ENCODE measurements at places on chromosomes 5 and 9.

GRCh38 chr5:111820072-111820471, 63.1 kb upstream of the NREP start:
- DNase-seq, result no peak

- DNase-seq, result no peak
These were observed 133.3 kb upstream of the HAND1 start for GRCh38 chr5:154611341-154611767.

DNA sequence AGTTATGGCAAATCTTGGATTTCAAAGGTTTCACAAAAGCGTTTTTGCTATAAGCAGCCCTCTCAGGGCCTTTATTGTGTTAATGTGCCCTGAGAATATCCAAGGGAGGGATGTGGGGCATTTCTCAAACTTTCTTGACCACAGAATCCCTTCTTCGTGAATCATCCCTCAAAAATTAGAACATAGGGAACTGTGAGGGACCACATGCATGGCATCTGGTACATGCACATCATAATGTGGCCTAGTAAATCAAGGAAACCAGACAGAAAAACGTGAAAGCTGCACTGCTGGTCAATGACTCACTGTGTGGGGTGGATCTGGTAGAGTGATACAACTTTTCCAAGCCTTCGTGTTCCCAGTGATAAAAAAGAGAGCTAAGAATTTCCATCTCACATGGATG, 22.4 kb downstream of the DDX31 start:
- no peak for DNase-seq

- DNase-seq, result peak; percentile 82
These were observed 67.8 kb downstream of the PSD2 start for GRCh38 chr5:139863361-139863760.

- DNase-seq, result peak; percentile 54
These were observed 55.3 kb downstream of the ERAP1 start for GRCh38 chr5:96752341-96753016.

DNA sequence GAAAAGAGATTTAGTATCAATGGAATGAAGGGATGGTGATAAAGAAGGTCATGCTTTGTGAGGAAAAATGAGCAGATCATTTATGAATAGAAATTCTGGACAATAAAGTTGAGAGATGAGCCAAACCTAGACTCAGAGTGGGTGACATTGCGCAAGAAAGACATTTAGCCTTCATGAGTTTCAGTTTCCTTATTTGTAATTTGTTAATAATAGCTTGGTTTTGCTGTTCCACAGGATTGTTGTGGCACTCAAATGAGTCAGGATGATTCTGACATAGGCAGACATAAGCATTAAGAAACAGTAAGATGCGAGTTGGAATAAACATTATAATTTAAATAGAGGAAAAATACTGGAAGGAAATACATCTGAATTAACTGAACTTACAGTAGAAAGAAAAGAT, 34.8 kb downstream of the ITGA2 start:
- DNase-seq, result no peak

DNA sequence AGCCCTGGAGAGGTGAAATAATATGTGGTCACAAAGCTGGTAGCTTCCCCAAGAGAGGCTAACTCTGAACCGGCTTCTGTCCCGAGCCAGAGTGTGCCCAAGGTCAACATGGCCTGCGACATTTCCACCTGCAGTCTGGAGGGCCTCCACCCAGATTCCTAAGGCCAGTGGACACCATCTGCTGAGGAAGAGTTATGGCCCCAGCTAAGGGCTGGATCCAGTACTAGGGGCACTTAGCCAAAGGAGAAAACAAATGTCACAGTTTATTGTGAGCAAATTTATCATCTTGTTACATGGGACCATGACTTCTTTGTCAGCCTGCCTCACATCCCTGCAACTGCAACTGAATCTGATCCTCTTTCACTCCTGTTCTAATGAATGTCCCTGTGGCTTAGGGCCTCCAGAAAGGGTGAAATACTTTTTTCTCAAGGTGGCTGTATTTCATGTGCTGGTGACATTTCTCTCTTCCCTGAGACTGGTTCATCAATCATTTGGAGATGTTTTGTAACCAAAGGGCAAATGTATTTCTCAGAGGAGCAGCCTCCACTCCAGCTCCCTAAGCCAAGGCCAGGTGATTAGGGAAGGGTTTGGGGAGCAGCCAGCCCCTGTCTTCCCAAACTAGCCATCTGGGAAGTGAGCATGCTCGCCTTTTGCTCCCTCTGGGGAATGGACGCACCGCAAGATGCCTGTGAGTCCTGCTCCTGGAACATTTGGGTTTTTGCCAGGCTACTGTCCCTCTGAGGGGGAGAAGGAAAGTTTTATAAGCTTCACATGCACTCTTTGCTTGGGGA, 148.3 kb downstream of the CMYA5 start:
- DNase-seq, result no peak

DNA sequence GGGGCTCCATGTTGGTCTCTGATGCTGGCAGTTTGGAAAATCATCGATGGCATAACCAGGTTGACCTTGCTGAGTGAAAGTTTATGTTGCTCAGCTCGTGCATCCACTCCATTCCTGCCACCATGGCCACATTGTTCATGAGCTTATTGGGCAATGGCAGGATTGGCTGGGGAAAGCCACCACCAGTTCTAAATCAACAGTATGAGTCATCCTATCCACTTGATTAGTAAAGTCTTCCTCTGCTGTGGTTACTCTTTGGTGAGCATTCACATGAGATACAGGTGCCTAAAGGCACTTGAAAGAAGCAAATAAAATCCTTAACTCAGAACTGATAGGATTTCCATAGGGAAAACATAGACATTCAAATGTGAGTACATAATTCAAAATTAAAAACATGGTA, 131.8 kb upstream of the FBN2 start:
- no peak for DNase-seq

GRCh38 chr5:57302643-57303042, 128.8 kb downstream of the GPBP1 start:
- DNase-seq, result no peak

DNA sequence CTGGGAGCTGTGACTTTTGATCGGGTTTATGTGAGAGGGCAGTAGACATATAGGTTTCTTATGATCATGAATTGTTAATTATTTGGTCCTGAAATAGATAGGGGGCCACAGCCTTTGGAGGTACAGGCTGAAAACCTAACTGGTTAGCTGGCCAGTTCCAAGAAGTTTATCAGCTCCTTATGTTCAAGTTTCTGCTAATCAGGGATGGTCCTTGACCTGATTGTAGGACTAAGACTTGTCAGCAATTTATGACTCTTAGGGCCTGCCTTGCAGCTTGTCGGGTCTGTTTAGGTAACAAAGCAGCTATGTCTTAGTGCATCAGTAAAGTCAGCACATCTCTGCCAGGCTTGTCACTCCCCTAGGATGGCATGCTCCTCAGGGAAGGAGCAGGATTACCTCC, 151.8 kb upstream of the RUSC2 start:
- no peak for DNase-seq

- no peak for DNase-seq
These were observed 209.4 kb downstream of the DTWD2 start for GRCh38 chr5:118778941-118779340.

DNA sequence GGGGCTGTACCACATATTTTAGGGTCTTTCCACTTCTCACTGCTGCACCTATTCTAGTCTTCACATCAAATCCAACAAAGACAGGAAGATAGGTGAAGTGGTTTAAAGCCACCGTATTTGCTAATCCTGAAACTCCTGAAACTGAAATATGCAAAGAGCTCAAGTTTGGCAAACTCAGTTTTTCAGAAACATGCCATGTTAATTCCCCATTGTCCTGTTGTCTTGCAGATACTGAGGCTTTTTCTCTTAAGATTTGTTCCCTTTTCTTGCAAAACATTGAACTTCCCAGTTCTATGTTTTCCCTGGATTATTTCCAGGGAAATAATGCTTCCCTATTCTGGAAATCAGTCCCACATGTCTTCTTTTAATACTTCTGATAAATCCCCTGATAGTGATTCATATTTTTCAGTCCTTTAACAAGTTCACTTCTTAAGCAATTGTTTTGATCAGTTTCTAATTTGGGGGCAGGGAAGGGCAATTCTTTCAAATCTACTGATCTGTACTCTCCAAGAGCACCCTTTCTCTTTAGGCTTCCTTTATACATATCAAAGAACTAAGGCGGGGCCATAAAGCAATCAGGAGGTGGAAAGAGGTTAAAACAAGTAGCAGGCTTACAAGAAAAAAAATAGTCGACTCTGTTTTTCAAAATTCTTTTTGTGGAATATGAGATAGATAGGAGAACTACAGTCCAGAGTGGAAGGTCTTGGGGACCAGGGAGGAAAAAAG, 648.5 kb downstream of the BNC2 start:
- DNase-seq, result no peak

GRCh38 chr9:134293611-134294152, 32.6 kb upstream of the RXRA start:
- no peak for DNase-seq

GRCh38 chr9:112233769-112234168, 58.7 kb upstream of the SUSD1 start:
- no peak for DNase-seq

DNA sequence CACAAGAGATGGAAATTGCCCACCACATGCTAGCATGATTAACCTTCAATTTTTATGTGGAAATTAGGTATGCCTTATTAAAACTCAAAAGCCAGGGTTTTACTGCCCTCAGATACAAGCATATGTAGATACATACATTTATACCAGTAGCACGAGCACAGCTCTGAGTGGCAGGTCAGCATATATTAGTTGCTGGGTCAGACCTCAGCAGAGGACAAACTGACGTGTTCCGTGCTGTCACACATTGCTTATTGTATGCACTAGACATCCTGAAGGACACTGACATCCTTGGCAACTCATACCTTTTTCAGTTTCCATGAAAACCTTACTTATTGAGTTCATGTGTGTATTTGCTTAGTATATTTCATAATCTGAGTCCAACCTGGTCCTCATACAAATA, 307.7 kb downstream of the TLE1 start:
- no peak for DNase-seq

GRCh38 chr5:57133574-57133973, 40.3 kb upstream of the GPBP1 start:
- no peak for DNase-seq

DNA sequence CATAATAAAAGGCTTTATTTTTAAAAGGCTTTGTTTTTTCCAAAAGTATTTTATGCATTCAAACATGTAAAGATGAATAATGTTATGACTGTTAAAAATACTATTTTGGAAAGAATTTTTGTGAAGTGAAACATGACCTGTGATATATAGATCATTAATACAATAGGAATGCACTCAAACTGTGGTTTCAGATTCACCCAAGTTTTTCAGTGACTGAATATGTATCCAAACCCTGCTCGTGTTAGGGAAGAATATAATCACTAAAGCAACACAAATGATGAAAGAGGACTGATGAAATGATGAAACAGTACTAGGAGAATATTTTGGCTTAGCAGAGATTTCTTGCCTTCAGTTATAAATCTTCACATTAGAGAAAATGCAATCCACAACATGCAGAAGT, 278.0 kb downstream of the ADAMTS6 start:
- DNase-seq, result no peak

DNA sequence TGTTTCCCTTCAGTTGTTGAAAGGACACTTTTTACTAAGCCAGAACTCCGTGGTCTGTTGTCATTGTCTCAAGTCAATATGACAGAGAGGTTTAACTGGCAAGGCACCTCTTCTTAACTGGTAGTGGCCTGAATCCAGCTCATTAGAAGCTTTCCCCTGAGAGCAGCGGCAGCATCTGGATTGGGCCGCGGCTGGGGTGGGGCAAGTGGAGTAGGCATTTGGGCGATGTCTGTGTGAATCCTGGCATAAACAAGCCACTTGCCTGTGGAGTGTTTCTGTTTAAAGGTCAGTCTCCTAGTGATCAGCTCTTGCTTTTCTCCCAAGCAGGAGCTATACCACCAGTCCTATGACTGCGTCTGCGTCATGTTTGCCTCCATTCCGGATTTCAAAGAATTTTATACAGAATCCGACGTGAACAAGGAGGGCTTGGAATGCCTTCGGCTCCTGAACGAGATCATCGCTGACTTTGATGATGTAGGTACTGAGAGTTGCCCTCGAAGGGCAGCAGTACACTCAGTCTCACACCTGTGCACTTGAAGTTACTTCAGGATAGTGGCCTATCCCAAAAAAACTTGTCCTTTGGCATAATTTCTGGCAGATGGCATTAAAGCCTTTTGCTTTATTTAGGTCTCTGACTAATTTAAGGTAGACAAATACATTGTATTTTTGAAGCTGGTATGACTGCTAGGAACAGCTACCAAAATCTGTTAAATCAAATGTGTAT, 48.9 kb downstream of the CFAP90 start:
- no peak for DNase-seq

GRCh38 chr5:172123269-172123692, 64.7 kb downstream of the STK10 start:
- peak; percentile 77 for DNase-seq

DNA sequence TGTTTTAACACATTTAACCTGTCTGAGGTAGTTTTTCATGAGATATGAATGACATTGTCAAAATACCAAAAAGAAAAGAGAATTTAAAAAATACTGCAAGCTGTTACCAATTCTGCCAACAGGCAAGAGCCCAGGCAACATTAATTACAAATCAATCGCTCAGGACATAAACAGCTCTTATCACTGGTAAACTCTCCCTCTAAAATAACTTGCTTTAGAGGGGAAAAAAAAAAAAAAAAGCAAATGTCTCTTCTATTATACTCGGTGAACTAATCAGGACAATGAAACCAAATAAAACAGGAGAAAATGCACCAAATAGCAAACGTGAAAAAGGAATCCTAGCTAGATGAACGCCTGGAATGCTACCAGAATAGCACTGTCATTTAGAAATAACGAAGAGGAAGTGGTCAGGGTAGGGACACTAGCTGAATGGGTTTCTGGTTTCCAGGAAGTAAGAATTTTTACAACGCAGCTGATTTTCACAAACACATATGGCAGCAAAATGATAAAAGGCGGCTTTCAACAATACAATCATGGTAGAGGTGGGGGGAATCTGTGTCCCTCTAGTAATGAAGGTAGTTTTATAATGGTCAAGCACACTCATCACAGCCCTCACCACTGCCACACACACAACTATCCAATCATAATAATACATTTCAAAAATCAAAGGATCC, 94.9 kb downstream of the DENND1A start:
- no peak for DNase-seq

GRCh38 chr5:5231576-5231975, 91.4 kb downstream of the ADAMTS16 start:
- DNase-seq, result no peak

DNA sequence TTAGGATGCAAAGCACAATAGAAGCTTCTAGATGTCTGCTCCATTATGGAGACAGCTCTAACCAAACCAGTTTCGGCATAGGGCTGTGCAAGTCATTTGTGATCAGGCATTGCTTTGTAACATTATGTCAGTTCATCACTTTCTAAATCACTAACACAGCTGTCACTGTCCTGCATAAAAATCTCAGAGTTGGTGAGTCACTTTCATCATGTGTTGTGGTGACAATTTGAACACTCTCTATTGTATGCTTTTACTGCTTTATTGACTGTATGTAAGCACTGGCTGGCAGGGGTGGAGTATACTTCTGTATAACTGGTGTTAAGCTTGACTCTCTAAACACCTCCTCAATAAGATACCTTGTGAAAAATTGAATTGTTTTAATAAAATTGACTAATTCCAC, 77.9 kb downstream of the SLCO4C1 start:
- no peak for DNase-seq

DNA sequence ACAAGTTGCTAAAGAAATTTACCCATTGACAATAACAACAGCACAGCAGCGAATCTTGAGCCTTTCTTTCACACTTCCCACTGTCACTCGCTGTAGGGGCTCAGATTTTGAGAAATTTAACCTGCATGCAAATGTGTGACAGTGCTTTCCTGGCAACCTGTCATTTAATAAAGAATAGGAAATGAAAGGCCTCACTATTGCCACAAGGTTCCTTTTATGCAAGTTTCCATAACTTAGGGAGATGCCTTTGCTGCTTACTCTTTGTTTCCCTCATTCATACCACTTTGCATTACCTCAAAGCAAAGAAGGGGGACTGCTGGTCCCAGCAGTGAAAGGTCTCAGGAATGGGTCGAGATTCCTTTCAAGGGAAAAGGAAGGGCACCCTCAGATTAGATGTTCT, 49.5 kb downstream of the PTCD2 start:
- DNase-seq, result no peak
